ENCODE measurements at places on chromosomes 4 and X.

- no peak overlapping the region for H3K27ac ChIP-seq
- no peak for DNase-seq
- H3K27me3 ChIP-seq = peaks cover 24% of the 10 kb centered on the region
- no peaks in the 10 kb centered on the region for H3K36me3 ChIP-seq
- peak overlapping the region; percentile 51 for H3K4me3 ChIP-seq
These were observed 16.0 kb downstream of the MCF2 start for GRCh38 chrX:139691843-139692505.

DNA sequence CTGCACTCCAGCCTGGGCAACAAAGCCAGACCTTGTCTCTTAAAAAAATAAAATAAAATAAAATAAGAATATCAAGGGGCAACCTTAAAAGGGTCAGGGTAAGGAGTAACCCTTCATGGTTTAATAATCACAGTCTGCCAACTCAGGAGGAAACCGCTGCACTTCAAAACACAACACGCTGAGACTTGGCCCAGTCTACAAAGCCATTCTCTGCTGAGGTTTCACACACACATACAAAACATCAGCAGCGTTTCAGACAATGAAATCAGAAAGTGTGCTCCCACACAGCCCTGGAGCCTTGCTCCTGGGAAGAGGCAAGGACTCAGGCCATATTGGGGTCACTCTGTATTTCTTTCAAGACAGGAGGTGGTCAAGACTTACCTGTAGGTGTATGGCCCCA lies 18.3 kb downstream of the SCARB2 start:
- H3K27ac ChIP-seq = peak overlapping the region; percentile 77
- no peaks in the 10 kb centered on the region for H3K27me3 ChIP-seq
- H3K4me3 ChIP-seq = no peak overlapping the region
- H3K36me3 ChIP-seq = no peaks in the 10 kb centered on the region
- H3K4me1 ChIP-seq = peaks cover 57% of the 10 kb centered on the region

DNA sequence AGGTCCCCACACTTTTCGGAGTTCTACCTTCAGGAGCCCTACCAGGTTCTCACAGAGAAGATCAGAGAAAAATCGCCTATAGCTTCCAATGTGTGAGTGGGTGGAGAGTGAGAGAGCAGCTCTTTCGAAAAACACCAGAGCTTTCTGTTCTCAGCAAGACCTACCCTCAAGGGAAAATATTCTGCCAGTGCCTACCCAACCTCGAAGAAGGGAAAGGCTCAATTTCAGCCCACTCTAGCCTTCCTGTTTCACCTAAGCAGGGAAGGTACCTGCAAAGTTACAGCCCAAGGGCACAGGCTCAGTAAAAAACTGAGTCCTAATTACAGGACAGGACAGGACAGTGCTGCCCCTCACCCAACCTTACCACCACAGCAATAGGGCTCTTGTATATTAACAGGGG lies 104.0 kb upstream of the WDR17 start:
- no peaks in the 10 kb centered on the region for H3K4me1 ChIP-seq
- no peak overlapping the region for H3K4me3 ChIP-seq
- H3K27me3 ChIP-seq = no peaks in the 10 kb centered on the region
- no peaks in the 10 kb centered on the region for H3K36me3 ChIP-seq

- H3K36me3 ChIP-seq = no peaks in the 10 kb centered on the region
- H3K27ac ChIP-seq = no peak overlapping the region
- no peak overlapping the region for H3K4me3 ChIP-seq
These were observed 6.4 kb upstream of the HAUS7 start for GRCh38 chrX:153476666-153477363.

GRCh38 chr4:121100093-121100775 lies 27.9 kb upstream of the NDNF start:
- no peak overlapping the region for H3K4me3 ChIP-seq
- no peaks in the 10 kb centered on the region for H3K27me3 ChIP-seq
- no peak for DNase-seq
- no peak overlapping the region for H3K27ac ChIP-seq
- no peaks in the 10 kb centered on the region for H3K4me1 ChIP-seq
- H3K36me3 ChIP-seq = no peaks in the 10 kb centered on the region

- peaks cover 53% of the 10 kb centered on the region for H3K36me3 ChIP-seq
- H3K27me3 ChIP-seq = no peaks in the 10 kb centered on the region
- DNase-seq = no peak
- H3K4me3 ChIP-seq = no peak overlapping the region
- H3K27ac ChIP-seq = no peak overlapping the region
These were observed 26.7 kb upstream of the GTPBP6 start for GRCh38 chrX:345020-345925.

DNA sequence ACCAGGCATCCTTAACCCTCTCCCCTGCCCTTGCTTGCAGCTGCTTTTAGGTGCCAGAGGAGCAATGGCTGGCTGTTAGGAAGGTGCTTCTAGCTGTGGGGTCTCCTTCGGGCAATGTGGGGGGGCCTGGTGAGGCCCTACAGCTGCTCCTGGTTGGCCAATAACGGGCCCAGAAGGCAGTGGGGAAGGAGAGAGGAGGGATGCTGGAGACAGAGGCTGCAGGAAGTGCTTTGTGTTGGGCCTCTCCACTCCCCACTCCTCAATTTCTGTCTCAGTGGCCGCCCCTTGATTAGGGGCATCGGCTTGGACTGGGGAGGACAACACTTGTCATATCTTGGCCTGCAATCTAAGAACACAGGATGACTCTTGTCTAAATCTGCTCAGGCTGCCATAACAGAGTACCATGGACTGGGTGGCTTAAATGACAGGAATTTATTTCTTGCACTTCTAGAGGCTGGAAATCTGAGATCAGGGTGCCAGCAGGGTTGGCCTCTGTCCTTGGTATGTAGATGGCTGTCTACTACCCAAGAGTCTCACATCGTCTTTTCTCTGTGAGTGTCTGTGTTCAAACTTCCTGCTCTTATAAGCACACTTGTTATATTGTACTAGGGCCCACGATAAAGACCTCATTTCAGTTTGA lies 374.3 kb downstream of the MID1IP1 start:
- no peak for DNase-seq
- H3K4me3 ChIP-seq = no peak overlapping the region
- no peaks in the 10 kb centered on the region for H3K27me3 ChIP-seq
- no peaks in the 10 kb centered on the region for H3K36me3 ChIP-seq

- H3K27ac ChIP-seq = no peak overlapping the region
- H3K27me3 ChIP-seq = no peaks in the 10 kb centered on the region
- no peaks in the 10 kb centered on the region for H3K36me3 ChIP-seq
- no peak for DNase-seq
- no peak overlapping the region for H3K4me3 ChIP-seq
These were observed 69.2 kb downstream of the PRDM5 start for GRCh38 chr4:120853161-120853935.

DNA sequence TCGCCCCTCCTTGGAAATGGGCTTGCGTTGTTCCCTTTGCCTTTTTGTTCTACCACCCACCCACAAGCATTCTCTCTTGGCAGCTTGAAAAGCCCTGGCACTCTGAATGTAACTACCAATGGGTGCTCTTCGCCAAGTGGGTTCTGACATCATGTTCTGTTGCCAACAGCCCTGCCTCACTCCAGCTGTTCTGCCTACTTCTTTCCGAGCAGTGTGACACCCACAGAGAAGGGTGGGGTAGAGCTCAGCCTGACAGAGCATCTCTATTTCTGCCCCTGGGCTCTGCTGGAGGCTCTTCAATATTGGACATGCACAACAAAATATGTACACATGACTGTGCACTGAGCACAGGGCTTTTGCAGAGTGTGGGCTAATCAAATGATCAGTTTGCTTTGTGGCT lies 15.6 kb upstream of the EXOSC9 start:
- H3K4me1 ChIP-seq = no peaks in the 10 kb centered on the region
- peak overlapping the region; percentile 85 for H3K27ac ChIP-seq
- no peaks in the 10 kb centered on the region for H3K27me3 ChIP-seq
- no peak for DNase-seq
- H3K4me3 ChIP-seq = no peak overlapping the region

GRCh38 chr4:124642846-124643245 lies 69.7 kb downstream of the ANKRD50 start:
- no peaks in the 10 kb centered on the region for H3K36me3 ChIP-seq
- no peak overlapping the region for H3K4me3 ChIP-seq
- DNase-seq = no peak
- no peaks in the 10 kb centered on the region for H3K27me3 ChIP-seq
- H3K4me1 ChIP-seq = no peaks in the 10 kb centered on the region

GRCh38 chr4:112361181-112361791 lies 64.1 kb downstream of the ALPK1 start:
- H3K27me3 ChIP-seq = no peaks in the 10 kb centered on the region
- no peak overlapping the region for H3K27ac ChIP-seq
- no peaks in the 10 kb centered on the region for H3K4me1 ChIP-seq
- peaks cover 60% of the 10 kb centered on the region for H3K36me3 ChIP-seq
- H3K4me3 ChIP-seq = no peak overlapping the region

- no peaks in the 10 kb centered on the region for H3K36me3 ChIP-seq
- DNase-seq = no peak
- H3K27me3 ChIP-seq = no peaks in the 10 kb centered on the region
- peaks cover 11% of the 10 kb centered on the region for H3K4me1 ChIP-seq
- no peak overlapping the region for H3K4me3 ChIP-seq
These were observed 23.1 kb upstream of the KLHL8 start for GRCh38 chr4:87243426-87244053.
